ENCODE measurements at places on chromosomes 3 and 15. TPM values are rescaled to one million over a fixed set of nuclear protein-coding genes. Genes with fewer than 3 reads are reported as not detected.

The MCTP2 gene
- 22.3 TPM for polyA plus RNA-seq

The MTHFS gene
- 34.9 TPM for polyA plus RNA-seq

The SUSD5 gene
- polyA plus RNA-seq: 4.5 TPM

The PPP1R14D gene
- 0.62 TPM for polyA plus RNA-seq

The CHL1 gene
- 24.1 TPM for polyA plus RNA-seq

The GOLGA8S gene
- 1.4 TPM for polyA plus RNA-seq

The SHC4 gene
- polyA plus RNA-seq: 3.1 TPM

The EPHA3 gene
- 5.1 TPM for polyA plus RNA-seq

The ACP3 gene
- 86.3 TPM for polyA plus RNA-seq

The LSAMP gene
- 14.2 TPM for polyA plus RNA-seq

The EFCC1 gene
- polyA plus RNA-seq: 1.7 TPM

The NANOGP8 gene
- polyA plus RNA-seq: 0.76 TPM

The DGKG gene
- polyA plus RNA-seq: 0.43 TPM

Data from left kidney (tissue), 8 donors.